ENCODE measurements at places on chromosomes 4 and X.

GRCh38 chr4:166143227-166143626 lies 270.2 kb downstream of the TLL1 start:
- no peak for DNase-seq

DNA sequence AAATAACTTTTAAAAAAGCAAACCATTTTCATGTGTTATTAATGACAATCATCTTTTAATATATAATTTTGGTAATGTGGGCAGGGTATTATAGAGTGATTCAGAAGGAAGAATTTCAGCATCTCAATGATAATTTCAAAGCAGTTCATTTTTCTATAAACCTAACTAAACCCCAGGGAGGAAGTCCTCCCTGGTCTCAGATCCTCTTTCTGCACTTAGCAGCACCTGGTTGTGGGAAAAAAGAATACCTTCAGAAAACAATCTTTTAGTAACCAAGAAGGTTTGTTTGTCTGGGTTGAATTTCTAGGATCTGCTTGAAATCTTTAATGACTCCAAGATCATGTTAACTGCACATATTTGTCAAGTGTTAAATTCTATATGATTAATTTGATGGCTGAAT lies 29.9 kb downstream of the DKK2 start:
- no peak for DNase-seq

GRCh38 chrX:125998432-125998831 lies 167.7 kb downstream of the DCAF12L2 start:
- no peak for DNase-seq

- DNase-seq: no peak
These were observed 24.4 kb upstream of the SMARCA5 start for GRCh38 chr4:143489106-143489505.

DNA sequence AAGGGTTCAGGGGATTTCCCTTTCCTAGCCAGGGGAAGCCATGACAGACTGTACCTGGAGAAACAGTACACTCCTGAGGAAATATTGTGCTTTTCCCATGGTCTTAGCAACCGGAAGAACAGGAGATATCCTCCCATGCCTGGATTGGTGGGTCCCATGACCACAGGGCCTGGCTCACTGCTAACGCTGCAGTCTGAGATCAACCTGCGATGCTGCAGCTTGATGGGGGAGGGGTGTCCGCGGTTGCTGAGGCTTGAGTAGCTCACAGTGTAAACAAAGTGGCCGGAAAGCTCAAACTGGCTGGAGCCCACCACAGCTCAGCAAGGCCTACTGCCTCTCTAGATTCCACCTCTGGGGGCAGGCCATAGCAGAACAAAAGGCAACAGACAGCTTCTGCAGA lies 819.5 kb downstream of the TECRL start:
- DNase-seq: no peak

DNA sequence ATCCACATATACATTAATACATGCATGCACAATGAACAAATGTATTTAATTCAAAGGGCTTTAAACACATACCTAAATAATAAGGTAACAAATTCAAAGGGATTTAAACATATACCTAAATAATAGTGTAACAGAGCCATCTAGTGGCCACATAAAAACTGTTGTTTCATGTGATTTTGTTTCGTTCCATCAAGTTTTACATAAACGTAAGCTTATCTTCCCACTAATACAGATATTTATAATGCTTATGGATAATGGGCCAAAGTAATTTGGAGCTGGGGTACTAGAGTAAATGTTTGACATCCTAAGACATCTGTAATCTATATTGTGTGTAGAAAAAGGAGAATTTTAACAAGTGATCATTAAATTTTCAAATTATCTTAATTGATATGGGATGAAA lies 82.3 kb downstream of the PRSS12 start:
- DNase-seq: no peak

- DNase-seq: no peak
These were observed 7.7 kb upstream of the OCIAD2 start for GRCh38 chr4:48914311-48914710.

DNA sequence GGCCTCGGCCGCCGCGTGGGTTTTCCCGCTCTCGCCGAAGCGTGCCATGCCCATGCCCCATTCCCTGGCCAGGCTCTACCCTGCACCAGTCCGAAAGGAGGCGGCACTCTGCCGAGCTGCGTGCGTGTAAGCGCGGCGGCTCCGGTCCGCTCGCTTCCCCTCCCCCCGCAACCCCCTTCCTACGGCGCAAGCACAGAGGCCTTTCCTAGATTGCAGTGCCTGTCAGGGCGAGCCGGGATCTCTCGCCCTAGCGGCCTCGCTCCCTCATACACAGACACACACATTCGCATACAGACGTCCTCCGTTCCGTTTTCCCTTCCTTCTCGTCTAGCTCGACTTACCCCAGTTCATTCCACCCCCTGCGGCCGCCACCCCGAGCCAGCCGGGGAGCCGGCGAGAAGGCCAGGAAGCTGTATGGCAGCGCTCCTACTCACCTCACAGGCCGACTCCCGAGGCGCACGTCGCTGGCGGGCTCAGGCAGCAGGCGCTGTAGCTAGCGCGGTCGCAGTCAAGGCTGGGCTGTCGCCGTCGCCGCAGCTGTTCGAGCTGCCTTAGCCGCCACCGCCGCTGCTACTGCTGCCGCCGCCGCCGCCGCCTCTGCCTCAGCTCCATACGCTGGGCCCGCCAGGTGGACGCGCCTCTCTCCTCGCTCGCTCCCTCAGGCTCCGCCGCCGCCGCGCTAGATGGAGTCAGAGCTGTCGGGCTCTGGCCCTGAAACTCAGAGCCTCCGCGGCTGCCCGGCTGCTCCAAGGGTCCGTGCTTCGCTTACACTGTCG lies 615 bp downstream of the NEXMIF start:
- peak; percentile 33 for DNase-seq

- DNase-seq: no peak
These were observed 66.4 kb downstream of the HPRT1 start for GRCh38 chrX:134526399-134526798.

GRCh38 chrX:9475984-9476383 lies 11.1 kb downstream of the TBL1X start:
- no peak for DNase-seq

DNA sequence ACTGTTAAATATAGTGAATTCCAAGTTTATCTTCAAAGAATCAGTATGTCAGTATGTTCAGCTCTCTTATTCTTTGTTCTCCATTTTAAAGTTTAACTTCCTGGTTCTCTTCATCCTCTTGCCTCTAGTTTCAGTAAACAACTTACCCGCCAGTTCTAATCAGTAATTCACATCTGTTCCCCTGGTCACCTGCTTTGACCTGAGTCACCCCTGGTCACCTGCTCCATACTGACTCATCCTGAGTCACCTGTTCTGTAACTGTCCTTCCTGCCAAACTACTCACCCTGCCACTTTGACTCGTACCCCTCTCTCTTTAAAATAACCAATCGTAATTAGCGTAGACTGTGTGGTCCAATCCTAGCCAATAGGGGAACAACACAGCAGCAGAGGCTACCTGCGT lies 992.7 kb upstream of the HS3ST1 start:
- no peak for DNase-seq

- DNase-seq: no peak
These were observed 5.8 kb upstream of the GUCY2F start for GRCh38 chrX:109487640-109488039.

GRCh38 chr4:167233685-167234315 lies 494 bp downstream of the SPOCK3 start:
- DNase-seq: no peak

GRCh38 chr4:15234116-15234855 lies 193.5 kb upstream of the C1QTNF7 start:
- no peak for DNase-seq

GRCh38 chrX:13955975-13956374 lies 73.7 kb downstream of the GEMIN8 start:
- DNase-seq: no peak

GRCh38 chr4:76559236-76560071 lies 124.4 kb downstream of the SHROOM3 start:
- no peak for DNase-seq

GRCh38 chr4:145769450-145770037 lies 89.6 kb downstream of the C4orf51 start:
- DNase-seq: no peak

DNA sequence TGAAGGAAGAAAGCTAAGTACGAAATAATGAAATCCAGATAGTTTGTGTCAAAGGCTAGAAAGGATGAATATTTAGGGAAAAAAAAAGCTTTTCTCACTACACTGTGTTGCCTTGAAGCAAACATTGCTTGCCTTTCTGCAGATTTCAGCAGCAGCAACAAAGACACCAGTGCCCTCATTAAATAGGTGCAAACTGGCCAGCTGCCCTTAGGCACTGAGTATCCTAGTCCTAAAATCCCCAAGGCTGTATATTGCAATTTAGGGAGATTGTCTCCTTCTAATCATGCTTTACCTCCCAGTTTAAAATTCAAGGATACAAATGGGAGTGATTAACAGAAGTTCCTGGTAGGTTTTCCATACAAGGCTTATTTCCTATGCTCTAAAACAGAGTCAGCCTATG lies 8.6 kb upstream of the FAT4 start:
- no peak for DNase-seq

DNA sequence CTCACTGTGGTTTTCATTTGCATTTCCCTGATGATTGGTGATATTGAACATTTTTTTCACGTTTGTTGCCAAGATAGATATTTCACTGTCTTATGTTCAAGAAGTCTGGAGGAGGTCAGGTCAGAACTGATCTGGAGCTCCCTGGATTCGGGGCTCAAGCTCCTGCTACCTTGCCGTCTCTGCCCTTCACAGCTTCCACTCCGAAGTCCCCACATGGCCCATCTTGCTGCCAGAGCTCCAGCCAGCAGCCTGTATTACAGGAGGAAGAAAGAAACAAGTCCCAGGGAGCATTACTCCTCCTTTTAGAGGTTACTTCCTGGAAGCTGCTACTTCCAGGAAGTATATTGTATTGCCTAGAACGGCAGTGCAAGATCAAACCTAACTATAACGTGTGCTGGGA lies 17.9 kb upstream of the CDKN2AIP start:
- DNase-seq: no peak

DNA sequence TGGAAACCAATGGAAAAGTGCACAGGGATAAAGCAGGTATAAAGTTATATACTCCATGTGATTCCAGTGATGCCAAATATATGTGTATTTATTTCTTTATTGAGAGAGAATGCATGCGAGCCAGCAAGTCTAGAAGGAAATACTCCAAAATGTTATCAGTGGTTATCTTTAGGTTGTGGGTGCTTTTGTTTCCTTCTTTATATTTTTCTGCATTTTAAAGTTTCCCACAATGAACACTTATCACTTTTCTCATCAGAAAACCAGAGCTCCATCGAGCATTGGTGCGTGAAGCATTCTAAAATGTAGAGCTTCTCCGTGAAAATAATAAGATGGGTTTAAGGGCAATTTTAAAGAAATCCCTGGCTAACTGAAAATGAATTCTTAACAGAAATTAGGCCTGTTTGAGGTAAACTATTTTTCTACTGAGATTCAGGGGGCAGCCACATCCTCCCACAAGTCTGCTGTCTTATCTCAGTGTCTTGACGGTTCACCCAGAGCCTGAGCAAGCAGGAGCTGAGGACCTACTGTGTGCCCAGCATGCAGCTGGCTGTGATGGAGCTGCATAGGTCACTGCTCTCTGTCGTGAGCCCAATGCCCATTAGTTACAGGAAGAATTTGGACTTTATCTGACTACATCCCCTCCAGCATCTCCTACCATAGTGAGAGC lies 18.7 kb upstream of the CD40LG start:
- no peak for DNase-seq

DNA sequence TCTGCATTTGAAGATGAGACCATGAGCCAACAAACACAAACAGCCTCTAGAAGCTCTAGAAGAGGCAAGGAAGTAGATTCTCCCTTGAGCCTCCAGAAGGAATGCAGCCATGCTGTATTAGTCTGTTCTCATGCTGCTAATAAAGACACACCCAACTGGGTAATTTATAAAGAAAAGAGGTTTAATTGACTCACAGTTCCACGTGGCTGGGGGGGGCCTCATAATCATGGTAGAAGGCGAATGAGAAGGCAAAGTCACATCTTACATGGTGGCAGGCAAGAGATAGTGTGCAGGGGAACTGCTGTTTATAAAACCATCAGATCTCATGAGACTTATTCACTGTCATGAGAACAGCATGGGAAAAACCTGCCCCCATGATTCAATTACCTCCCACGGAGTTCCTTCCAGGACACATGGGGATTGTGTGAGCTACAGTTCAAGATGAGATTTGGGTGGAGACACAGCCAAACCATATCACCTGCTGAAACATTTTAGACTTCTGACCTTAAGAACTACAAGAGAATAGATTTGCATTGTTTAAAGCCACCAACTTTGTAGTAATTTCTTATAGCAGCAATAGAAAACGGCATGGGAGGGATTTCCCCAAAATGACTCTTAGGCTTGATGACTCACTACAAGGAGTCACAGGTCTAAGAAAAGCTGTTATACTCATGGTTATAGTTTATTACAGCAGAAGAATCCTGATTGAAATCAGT lies 284.4 kb upstream of the SFRP2 start:
- no peak for DNase-seq

GRCh38 chr4:68984947-68985346 lies 33.3 kb upstream of the UGT2A3 start:
- DNase-seq: no peak

DNA sequence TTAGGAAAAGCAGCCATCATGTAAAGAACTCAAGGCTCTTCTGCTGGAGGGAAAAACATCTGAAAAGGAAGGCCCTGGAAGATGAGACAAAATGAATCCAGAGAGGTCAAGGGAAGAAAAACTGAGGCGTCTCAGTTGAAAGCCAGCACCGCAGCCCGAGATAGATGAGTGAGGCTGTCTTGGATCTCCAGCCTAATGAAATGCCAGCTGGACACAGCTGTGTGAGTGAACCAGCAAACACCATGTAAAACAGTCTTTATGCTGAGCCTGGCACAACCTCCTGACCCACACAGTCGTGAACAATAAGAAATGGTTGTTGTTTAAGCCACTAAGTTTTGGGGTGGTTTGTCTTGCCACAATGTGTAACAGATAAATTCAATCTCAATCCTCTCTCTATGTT lies 48.6 kb upstream of the RASL11B start:
- no peak for DNase-seq
